Activated naive CD4-positive, alpha-beta T cell treated with anti-CD3 and anti-CD28 coated beads, Interleukin-2, amount 50 U/mL, for 16 hours (primary cell): ENCODE measurements at places on chromosomes 13 and 19.

- no peak for DNase-seq
These were observed 39.3 kb upstream of the GJB6 start for GRCh38 chr13:20271441-20271840.

GRCh38 chr19:47623921-47624391 lies 15.0 kb downstream of the BICRA start:
- no peak for DNase-seq

GRCh38 chr13:75813323-75813722 lies 177.2 kb downstream of the LMO7 start:
- DNase-seq, result no peak

DNA sequence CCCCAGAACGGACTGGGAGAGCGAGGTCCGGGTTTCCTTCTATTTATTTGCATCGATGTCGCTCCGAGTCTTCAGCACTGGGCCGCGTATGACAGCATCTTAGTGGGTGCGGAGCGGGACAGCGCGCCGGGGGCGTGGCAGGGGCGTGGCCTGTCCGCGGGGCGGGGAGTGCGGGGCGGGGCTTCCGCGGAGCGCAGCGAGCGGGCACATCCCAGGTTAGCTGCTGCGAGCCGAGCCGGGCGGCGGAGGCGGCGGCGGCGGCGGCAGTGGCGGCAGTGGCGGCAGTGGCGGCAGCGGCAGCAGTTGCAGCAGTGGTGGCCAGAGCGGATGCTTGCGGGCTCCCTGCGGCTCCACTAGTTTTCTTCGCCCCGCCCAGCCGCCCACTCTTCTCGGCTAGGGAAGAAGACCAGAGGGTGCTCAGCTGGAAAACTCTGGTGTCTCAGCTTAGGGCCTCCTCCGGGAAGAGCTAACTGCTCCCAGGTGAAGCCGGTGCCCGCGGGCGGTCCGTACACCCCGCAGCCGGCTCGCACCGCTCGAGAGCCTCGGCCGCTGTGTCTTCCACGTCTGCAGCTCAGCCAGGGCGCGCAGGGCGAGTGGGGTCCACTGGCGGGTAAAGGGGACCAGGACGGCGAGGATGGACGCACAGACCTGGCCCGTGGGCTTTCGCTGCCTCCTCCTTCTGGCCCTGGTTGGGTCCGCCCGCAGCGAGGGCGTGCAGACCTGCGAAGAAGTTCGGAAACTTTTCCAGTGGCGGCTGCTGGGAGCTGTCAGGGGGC lies at the start of gene GPC5:
TSS of gene GPC5 (plus strand) at position 209 of the 776 bp plus-strand sequence.
- DNase-seq, result peak; percentile 77

DNA sequence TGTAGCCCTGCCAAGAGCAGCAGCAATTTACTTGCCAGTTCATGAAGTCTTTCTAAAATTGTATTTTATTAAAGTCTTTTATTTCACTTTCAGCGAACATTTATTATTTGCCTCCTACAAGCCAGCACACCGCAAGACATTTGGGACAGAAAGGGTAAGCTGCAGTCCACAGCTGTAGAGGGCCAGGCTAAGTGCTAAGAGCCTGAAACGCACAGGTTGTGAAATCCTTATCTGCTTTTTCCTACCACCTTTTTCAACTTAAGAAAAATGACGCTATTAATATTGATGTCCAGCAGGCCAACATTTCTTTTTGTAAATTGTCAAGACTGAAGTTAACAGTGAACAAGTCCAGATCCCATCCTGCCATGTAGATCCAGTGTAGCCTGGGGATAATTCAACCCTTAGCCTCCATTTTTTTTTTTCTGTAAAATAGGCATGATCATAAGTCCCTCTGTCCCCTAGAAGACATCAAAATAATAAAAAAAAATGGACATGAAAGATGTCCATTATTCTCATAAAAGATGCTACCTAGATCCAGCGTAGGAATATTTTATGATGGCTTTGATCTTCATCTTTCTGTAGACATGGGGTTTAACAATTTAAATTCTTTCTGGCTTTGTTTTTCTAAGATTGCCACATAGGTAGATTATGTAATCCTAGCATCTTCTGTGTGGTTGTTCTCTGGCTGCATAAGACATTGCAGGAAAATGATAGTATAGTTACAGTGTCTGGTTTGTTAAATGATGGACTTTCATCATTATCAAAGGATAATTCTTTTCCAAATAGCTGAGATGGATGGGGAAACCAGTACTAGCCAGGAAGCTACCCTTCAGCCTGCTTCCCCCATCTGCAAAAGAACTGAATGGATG lies 128.4 kb downstream of the SHISA2 start:
- DNase-seq, result no peak

- no peak for DNase-seq
These were observed 223.9 kb upstream of the RXFP2 start for GRCh38 chr13:31515427-31515826.

GRCh38 chr19:32570081-32570785 lies 10.8 kb upstream of the PDCD5 start:
- peak; percentile 39 for DNase-seq

DNA sequence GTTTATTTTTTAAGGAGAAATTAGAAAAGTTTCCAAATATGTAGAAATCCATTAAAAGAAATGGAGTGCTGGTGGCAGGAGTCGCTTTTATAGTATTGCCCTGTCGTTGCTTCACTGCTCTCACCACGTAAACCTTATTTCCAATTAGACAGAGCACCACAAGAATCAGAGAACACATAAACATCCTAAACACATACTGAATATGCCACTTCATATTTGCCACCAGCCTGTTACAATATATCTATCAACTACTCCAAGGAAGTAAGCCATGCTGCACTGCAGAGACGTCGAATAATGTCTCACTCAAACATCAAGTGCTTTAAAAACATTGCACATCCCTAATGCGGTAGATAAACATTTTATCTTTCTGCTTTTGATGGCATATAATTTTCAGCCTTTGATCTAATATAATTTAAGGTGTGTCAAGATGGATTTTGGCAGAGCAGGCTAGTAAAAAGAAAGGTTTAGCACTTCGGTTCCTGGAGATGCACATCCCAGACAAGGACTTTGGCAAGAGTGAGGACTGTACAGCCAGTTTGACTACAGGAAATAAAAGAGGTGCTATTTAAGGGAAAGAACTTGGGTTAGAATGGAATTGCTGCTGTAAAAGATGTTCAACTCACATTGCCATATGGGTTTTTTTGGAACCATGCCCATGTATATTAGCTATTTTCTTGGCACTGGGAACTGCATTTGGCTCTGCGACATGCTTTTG lies 932.3 kb downstream of the EFNB2 start:
- DNase-seq, result no peak

DNA sequence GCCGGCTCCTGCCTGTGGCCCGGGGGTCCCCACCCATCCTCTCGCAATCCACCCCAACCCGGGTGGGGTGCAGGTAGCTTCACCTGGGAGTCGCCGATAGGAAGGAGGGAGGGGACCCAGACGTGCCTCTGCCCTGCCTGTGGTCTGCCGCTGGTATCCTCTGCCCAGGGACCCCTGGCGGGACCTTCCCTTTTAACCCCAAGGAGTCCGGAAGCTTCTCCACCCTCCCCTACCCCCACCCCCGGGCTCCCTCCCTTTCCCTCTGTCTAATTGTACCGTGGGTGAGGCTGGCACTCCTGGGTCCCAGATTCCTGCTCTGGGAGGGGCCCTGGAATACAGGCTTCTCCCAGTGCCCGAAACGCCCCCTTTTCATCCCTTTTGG lies at the start of gene KLK10:
TSS of gene KLK10 (minus strand) at position 166 of the 382 bp plus-strand sequence. CDS start 579 bp downstream, outside the sequence.
- no peak for DNase-seq

DNA sequence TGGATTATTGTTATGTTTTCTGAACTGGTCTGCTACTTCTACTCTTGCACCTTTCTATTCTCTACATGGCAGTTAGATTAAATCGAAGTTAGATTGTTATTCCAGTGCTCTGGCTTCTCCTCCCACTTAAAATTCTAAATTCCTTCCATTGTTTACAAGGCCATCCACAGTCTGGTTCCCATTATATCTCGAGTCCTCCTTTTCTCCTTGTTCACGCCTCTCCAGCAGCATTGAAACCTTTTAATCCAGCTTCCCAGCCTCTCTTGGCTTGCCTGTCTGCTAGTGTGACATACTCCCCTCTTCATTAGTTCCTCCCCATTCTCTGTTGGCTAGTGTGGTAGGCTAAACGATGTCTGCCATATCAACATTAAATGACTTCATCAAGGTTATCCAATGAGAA lies 54.5 kb downstream of the DNAJC15 start:
- DNase-seq, result no peak

- no peak for DNase-seq
These were observed 484.5 kb downstream of the LIG4 start for GRCh38 chr13:107730813-107731212.

DNA sequence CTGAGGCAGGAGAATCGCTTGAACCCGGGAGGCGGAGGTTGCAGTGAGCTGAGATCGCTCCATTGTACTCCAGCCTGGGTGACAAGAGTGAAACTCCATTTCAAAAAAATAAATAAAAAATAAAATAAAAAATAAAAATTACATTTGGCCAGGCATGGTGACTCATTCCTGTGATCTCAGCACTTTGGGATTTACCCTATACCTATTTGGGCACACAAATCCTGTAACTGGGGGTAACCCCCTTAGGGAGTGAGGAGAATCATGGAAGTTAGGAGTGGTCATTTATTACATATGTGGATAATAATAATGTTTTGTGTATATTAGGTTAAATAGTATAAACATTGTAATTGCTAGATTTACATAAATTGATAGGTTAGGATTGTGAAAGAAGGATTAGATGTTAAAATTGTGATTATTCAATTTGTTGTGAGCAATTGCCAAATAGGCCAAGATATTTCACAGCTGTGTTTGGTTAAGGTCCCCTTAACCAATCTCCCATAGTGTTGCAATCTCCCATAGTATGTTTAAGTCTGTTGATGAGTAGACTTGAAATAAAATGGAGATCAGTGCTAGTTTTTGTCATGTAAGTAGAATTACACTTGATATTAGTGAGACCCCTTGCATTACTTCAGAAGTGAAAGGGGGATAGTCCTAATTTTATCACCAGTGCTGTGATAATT lies 30.7 kb downstream of the ZNF844 start:
- DNase-seq, result no peak

GRCh38 chr13:60893801-60894200 lies 496.8 kb downstream of the TDRD3 start:
- DNase-seq, result no peak

GRCh38 chr19:18009412-18010066 lies 1.6 kb downstream of the ARRDC2 start:
- peak; percentile 41 for DNase-seq

GRCh38 chr19:1671716-1672037 lies 19.3 kb upstream of the TCF3 start:
- DNase-seq, result no peak

DNA sequence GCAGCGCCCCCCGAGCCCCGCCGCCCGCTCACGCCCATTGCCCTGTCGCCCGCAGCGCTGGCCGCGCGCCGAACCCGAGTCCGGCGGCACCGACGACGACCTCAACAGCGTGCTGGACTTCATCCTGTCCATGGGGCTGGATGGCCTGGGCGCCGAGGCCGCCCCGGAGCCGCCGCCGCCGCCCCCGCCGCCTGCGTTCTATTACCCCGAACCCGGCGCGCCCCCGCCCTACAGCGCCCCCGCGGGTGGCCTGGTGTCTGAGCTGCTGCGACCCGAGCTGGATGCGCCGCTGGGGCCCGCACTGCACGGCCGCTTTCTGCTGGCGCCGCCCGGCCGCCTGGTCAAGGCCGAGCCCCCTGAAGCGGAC lies 518 bp downstream of the KLF2 start:
- DNase-seq, result peak; percentile 42

- DNase-seq, result no peak
These were observed 848.1 kb upstream of the SLITRK1 start for GRCh38 chr13:84730376-84730775.

DNA sequence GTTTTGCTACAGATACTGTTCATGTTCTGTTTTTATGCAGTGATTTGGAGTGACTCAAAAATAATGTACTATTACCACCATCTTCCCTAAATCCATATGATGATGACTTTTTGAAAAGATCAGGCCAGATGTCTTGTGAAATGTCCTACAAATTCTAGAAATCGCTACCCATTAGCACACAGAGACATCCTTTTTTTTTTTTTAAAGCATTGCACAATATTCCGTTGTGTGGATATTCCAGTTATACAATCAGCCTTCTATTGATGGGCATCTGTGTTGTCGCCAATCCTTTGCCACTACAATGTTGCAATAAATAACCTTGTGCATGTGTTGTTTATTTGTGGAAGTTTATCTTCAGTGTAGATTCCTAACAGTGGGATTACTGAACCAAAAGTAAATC lies 24.5 kb downstream of the ZDHHC20 start:
- no peak for DNase-seq

DNA sequence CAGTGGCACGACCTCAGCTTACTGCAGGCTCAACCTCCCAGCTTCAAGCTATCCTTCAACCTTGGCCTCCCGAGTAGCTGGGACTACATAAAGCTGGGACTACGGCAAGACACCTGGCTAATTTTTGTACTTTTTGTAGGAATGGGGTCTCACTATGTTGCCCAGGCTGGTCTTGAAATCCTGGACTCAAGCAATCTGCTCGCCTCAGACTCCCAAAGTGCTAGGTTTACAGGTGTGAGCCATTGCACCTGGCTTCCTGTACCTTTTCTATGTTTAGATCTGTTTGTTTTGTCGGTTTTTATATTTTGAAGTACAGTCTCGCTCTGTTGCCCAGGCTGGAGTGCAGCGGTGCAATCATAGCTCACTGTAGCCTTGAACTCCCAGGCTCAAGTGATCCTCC lies 17.5 kb upstream of the TICAM1 start:
- no peak for DNase-seq

- DNase-seq, result peak; percentile 91
These were observed at the start of gene ZNF626 for GRCh38 chr19:20661150-20661819. TSS of gene ZNF626 (minus strand) at chr19:20661571. CDS start at chr19:20661446, 125 bp downstream.

- no peak for DNase-seq
These were observed 15.9 kb upstream of the GAS6 start for GRCh38 chr13:113879494-113880360.

GRCh38 chr13:114043421-114044053 lies 69.7 kb upstream of the C13orf46 start:
- no peak for DNase-seq
